ENCODE measurements at places on chromosomes 12 and 14. TPM values are rescaled to one million over a fixed set of nuclear protein-coding genes. Genes with fewer than 3 reads are reported as not detected.

The GDF3 gene
- total RNA-seq: 0.53 TPM

DNA sequence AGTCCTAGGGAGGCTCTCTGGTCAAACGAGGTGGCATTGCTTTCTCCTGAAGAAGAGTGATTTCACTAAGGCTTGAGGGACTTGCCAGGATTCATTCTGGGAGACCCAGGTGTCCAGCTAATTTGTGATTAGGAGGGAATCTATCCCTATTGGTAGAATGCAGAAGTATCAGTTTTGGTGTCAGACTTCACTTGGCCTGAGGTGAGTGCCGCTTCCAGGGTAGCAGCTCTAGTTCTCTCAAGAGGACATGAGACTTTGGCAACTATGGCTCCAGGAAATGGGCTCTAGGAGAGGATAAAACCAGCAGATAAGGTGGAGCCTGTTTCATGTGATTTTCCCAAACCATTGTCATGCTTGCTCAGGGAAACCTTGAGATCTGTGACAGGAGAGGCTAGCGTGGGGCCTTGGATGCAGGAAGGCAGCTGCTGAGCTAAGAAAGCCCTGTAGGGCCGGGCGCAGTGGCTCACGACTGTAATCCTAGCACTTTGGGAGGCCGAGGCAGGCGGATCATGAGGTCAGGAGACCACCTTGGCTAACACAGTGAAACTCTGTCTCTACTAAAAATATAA lies 11.6 kb upstream of the TMEM117 start:
- no peak for DNase-seq

DNA sequence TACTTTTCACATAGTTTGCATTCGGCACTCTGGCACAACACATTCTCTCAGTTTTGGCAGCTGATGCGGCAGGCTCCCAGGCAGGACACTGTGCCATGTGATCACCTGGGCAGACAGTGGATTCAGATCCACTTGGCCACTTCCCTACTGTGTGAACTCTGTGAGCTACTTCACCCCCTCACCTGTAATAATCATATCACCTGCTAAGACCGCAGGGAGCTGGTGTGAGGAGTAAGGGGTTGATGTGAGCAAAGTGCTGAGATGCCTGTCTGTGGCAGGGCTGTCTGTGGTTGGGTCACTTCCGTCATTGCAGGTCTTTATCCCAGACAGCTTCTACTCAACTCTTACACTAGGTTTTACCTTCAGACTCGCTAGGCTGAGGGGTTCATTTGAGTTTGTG lies 50.4 kb upstream of the AMN start:
- DNase-seq: no peak

DNA sequence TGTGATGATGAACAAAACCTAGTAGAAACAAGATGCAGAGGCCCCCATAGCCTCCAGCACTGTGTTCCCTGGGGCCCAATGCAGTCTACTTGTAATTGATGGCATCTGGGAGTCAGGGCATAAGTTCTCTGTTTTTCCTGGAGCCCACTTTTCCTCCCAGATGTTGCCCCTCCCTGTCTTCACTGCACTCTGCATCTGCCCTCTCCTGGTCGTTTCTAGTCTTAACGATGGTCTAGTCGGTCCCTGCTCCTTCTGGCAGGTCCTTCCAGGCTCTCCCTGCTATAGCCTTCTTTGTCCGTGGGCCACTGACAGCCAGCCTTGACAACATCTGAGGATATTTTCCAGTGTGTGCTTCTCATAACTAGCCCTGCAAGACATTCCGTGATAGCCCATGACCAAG lies 208.3 kb downstream of the GXYLT1 start:
- no peak for DNase-seq

The FAM181A gene
- not detected for total RNA-seq

All from glomerular endothelial cell (primary cell).